ENCODE measurements at places on chromosomes 5 and 9.

- DNase-seq, result no peak
These were observed 189.9 kb downstream of the ACER2 start for GRCh38 chr9:19598722-19599121.

DNA sequence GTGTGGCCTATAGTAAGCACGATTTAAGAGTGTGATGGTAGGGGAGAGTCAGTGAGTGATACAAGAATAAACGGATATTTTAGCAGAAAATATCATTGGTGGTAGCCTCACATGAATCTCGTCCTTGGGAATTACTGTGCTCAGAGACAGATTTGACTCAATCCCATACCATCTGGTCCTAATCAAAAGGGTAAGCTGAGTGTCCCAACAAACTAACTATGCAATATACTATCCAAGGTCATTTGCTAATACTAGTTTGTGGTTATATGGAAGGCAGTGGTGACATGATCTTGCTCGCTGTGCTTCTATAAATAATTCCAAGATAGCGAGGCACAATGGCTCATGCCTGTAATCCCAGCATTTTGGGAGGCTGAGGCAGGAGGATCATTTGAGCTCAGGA lies 103.2 kb downstream of the TRPM6 start:
- DNase-seq, result no peak

DNA sequence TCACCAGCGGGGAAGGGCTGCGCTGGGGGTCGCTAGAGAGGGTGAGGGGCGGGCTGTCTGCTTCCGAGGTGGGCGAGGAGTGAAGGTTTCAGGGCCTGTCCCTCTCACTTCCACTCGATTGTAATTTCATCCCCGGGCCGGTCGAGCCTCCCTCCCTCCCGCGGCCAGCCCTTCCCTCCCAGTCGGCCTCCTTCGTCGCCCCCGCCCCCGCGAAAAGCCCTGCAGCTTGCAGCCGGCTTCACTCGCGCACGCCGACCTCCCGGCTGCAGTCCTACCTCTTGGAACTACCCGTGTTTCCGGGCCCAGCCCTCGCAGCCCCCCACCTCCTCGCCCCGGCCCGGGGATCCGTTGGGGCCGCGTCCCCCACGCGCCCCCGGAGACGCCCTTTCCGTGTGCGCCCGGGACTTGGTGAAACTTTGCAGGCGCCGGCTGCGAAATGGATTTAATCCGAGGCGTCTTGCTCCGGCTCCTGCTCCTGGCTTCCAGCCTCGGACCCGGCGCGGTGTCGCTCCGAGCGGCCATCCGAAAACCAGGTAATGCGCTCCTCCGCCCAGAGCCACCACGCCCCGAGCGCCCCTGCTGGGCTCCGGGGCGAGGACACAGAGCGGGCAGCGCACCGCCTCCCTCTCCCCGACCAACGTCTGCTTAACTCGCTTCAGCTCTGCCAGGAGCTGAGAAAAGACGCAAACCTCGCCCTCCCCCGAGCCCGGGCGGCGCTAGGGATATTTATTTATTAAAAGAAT lies at the start of gene EGFLAM:
Gene EGFLAM (plus strand): TSS at position 241 of the 743 bp plus-strand sequence. CDS start 196 bp downstream, at position 437.
- DNase-seq, result no peak

DNA sequence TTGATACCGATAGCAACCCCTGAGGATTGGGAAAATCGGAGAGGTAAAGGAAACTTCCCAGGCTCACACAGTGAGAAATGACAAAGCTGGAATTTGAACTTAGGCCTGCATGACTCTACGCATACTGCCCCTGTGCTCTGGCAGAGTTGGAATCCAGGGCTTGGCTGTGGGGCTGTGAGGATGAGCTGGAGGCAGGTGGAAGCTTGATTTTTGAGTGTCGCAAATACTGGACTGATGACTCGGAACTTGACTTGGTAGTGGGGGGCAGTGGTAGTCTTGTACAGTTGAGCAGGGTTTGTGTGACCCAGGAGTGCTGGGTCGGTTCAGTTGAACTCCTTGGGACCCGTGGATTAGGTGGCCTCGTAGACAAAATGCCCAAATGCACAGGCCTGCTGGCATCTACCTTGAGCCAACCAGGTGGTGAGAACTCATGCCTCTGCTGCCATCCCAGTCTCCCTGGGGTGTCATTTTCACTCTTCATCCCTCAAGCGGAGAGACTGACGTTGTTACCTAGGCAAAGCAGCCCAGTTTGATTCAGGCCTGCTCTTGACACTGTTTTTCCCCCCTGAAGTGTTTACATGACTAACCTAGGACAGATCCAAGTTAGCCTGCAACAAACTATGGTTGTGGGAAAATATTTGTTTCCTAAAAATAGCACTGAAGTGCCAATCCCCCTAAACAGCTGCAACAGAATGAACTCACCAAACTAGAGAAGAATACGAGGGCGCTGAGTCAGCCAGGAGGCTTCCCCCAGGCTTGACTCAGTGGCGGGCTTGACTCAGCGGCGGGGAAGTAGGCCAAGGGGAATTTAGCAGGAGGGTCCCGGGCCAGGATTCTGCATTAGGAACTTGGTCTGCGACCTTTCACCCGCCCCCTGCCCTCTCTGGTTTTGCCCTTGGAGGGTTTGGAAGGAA lies 45.7 kb upstream of the ORM1 start:
- no peak for DNase-seq

DNA sequence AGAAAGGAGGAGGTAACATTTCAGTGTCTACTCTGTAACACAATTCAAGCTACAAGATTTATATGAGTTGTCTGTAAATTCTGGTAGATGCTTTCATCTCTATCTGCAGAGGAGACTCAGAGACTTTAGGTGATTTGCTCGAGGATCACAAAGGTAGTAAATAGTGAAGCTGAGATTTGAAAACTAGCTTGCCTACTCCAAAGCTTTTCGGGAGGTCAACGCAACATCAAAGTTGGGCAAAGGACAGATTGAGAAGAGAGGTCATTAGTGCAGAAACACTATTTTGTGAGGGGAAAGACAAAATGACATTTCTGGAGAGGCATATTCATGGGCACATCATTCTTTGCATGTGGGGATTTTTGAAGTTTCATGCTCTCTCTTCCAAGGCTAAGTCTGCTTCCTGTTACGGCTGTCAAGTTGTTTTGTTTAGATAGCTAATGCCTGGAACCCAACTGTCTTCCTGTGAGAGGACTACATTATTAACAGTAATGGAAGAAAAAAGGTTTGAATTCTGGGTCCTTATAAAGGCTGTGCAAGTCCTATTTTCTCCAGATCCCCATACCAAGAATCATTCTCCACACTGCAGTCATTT lies 413.5 kb upstream of the ZNF462 start:
- DNase-seq, result no peak

- no peak for DNase-seq
These were observed 9.9 kb upstream of the MEGF10 start for GRCh38 chr5:127280491-127281220.

DNA sequence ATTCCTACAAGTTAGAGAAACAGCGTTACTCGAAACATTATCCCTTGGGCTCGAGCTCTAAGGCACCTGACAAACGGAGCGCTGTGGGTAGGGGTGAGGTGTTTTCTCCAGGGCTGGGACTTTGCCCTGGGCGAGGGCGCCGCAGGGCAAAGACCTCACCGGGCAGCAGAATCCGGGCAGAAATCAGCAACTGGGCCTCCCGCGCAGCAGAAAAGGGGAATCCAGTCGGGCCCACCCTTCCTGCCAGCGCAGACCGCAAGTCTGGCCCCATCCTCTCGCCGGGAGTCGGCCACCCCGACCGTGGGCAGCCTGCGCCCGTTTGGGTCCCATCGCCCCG lies 430 bp upstream of the MSH3 start:
- DNase-seq, result no peak

DNA sequence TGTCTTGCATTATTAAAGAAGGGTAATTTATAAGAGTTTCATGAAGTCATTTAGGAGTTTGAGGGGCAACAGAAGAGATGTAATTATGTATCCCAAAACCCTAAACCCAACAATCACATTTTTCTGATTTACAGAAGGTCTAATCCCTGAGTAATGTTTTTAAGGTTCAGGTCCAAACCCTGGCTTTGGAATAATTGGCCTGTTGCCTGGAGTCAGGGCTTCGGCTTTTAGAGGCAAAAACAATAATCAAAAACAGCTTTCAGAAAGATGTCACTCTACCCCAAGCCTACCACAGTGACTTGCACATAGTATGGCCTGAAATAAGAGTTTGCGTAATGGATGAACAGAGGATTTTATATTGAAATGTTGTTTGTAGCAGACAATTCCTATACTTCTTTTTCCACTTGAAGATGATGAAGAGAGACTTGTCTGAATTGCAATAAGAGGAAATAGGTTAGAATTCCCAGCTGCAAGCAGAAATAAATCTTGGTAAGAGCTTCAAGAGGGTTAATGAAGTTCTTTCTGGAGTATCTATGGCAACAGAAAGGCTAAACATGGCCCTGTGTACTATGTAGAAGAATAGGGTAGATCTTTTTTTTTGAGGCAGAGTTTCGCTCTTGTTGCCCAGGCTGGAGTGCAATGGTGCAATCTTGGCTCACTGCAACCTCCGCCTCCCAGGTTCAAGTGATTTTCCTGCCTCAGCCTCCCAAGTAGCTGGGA lies 152.0 kb downstream of the GPBP1 start:
- DNase-seq, result peak; percentile 68

- DNase-seq, result no peak
These were observed 353.6 kb downstream of the BNC2 start for GRCh38 chr9:16516891-16517290.

GRCh38 chr9:114445616-114446015 lies 57.8 kb upstream of the AKNA start:
- no peak for DNase-seq

DNA sequence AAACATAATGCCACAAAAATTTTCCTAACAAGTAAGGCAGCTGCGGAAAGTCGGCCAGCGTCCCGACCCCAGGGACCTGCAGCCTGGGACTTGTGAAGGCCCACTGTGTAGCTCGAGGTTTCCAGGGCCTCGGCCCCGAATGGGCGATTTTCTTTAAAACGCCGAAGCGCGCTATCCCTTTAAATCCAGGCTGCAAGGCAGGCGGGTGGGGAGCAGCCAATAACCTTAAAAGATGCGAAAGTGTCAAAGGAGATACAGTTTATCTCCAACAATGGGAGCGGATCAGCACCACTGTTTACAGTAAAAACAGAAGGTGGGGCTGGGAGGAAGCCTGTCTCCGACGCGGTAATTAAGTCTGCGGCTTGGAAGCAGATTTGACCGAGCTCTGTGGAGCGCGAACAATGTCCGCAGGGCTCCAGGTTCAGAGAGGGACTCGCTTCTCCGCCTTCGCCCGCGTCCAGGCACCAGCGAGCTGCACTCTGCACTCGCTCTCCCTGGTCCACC lies 1.7 kb upstream of the ZSWIM6 start:
- no peak for DNase-seq

- DNase-seq, result no peak
These were observed 33.5 kb downstream of the ANXA6 start for GRCh38 chr5:151123897-151124751.

DNA sequence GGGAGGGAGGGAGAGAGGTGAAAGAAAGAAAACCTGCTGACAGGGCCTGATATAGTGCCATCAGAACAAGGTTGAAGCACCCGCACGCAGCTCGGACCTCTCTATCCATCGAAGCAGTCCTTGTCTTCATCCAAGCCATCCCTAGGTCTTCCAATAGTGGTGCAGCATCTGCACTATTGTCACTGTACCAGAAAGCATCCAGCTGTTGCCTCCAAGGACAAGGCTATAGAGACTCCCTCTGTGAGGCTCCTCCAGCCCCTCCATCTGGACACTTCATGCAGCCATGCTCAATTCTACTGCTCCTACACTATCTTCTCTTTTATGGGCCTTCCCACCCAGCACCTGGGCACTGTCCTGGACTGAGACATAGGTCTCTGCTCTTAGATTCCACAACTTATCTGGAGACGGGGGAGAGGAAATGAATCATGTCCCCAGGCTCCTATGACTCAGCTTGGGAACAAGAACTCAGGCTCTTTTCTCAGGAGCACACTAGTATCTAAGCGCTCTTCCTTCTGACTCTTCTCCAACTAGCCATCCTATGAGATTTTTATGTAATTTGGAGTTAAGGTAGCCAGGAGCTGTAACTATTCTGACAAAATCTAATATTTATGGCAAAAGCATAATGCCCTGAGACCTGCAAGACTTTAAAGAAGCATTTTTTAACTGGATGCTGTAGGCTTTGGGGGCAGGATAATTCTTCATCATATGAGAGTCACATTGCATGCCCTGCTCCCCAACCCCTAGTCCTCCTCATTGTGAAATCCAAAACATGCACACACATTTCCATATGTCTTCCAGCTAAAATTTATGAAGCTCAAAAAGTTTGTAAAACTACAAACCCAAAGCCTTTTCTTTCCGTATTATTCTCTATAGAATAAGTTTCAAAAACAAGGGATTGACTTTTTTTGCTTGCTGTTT lies 446.8 kb downstream of the CCDC171 start:
- no peak for DNase-seq

GRCh38 chr9:134271338-134272301 lies 54.6 kb upstream of the RXRA start:
- DNase-seq, result no peak

GRCh38 chr5:39441838-39442237 lies 17.1 kb upstream of the DAB2 start:
- DNase-seq, result no peak

All from spinal cord (tissue), 10 donors.